CD4-positive, alpha-beta T cell treated with Interleukin-10 for 1 hour (primary cell): ENCODE measurements at places on chromosomes 6 and 20.
A peak's percentile ranks its signal among the peaks of the same experiment; 100 is the strongest.

GRCh38 chr20:21183722-21184121, 57.8 kb downstream of the KIZ start:
- no peak for DNase-seq

DNA sequence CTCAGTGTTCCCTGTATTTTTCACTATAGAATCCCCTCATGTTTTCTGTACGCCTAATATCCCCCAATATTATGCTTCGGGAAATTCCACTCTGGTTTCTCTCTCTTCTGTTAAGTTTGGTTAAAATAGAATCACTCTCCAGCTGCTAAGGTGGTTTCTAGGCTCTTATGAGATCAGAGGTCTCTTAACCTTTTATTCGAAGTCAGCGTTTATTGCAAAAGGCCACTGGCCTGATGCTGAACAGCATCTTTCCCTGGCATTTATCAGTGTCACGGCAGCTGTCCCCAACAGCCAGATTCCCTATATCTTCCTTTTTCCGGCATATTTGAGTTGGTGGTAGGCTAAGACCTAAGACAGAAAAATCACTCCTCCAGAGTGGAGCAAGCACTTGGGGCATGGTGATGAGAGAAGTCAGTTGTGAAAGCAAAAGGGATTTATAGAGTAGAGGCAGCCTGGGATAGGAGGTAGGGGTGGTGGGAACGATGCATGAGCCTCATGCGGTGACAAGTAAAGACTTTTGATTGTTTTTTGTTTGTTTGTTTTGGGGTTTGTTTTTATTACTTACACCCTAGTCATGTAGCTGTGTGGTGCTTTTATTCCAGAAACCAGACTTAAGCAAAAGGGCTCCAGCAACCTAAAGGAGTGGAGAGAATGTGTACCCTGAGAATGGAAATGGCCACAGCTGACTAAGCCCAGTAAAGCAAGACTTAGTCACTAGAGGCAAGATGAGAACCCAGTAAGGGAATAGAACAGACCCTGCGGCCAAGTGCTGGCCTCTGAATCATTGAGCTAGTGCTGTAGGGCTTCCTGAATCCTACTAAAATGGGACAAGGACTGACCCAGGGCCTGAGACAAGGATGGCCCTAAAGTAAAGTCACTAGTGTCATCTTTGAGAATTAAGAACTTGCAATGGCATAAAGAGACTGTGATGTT, 233.0 kb upstream of the PRND start:
- no peak for DNase-seq

GRCh38 chr6:39130691-39131090, 15.7 kb upstream of the SAYSD1 start:
- no peak for DNase-seq

DNA sequence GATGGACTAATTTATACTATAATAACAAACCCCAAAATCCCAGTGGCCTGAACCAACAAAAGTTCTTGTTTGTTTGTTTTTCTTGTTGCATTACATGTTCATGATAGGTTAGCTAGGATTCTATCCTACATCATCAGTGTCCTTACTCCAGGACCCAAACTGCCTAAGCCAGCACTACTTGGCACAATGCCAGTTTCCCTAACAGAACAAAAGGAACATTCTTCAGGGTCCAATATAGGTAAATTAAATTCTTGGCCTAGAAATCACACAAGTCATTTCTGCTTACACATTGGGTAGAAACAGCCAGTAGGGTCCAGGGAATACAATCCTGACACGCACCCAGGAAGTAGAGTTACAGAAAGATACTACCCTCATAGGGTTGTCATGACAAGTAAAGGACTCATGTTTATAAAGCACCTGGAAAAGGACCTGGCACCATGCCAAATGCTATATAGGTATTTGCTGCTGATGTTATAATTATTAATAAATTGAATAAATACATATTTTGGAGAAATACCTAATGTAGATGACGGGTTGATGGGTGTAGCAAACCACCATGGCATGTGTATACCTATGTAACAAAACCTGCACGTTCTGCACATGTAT, 38.8 kb downstream of the RCAN2 start:
- no peak for DNase-seq

DNA sequence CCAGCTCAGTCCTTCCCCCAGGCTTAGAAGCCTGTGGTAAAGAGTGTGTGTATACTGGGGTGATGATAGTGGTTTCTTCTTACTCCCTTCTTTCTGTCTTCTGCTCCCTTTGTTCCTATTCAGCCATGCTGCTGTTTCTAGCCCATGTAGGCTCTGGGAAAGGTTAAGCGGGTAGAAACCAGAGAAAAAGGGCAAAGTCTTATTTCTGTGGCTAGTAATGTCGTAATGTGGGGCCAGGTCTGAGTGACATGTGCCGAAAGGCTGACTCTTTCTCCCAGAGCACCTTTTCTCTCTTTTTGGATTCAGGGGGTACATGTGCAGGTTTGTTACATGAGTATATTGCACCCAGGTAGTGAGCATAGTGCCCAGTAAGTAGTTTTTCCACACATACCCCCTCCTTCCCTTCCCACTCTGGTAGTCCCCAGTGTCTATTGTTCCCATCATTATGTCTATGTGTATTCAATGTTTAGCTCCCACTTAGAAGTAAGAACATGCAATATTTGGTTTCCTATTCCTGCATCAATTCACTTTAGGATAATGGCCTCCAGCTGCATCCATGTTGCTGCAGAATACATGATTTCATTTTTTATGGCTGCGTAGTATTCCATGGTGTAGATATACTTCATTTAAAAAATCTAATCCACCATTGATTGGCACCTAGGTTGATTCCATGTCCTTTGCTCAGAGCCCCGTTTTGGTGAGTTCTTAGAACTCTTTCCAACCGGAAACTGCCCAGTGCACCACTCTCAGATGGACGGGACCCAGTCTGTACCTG, 74.3 kb downstream of the EFHC1 start:
- DNase-seq = no peak

DNA sequence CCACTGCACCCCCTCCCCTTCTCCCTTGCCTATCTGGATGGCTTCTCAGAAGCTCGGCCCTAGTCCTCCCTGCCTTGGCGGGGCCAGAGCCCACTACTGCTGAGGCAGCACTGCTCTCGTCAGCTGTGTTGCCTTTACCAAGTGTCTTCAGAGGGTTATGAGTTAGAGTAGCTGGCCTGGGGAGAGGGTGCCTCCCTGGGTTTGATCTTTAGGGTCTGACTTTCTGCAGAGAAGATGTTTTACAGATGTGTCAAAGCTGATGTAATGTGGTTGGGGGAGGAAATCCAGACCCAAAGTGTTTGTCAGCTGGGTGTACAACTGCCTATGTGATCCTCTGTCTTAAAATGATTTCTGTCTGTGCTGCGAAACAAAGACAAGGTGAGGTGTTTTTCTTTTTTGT, 30.4 kb upstream of the PI16 start:
- DNase-seq = no peak

- DNase-seq = peak; percentile 13
Observed at GRCh38 chr6:138986578-138986977, 1.5 kb downstream of the REPS1 start.

GRCh38 chr6:135269481-135269891, 88.4 kb downstream of the MYB start:
- DNase-seq = no peak

GRCh38 chr6:139474145-139475108, 100.0 kb upstream of the CITED2 start:
- no peak for DNase-seq

DNA sequence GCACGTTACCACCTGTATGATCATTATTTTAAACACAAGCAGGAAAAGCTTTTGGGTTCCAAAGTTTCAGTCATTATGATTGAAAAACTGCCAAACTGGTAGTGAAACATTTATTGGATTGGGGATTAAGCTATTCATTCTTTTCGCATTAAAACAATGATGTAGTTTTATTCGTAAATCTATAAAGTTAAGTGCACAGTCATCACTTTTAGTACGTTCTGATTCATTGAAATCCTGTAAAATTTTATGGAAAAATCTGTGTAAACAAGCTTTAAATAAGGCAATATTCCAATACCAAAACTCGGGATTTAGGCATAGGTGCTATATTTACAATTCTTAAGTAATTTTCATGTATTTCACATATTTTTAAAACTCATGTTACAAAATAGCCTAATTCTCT, 379.9 kb downstream of the PLCB1 start:
- no peak for DNase-seq

DNA sequence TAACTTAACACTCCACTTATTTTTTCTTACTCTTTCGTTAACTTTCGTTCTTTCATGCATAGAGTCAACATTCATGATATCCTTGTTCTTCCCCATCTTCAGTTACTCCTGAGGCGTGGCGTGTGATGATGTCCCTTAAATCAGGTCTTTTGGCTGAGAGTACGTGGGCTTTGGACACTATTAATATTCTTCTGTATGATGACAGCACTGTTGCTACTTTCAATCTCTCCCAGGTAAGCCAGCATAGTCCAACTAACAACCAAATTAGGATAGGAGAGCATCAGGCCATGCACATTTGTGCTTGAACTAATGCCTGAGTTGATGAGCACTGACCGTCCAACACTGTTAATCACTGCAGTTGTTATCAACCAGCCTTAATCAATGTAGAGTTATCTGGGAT, 119.6 kb downstream of the TMEM242 start:
- DNase-seq = no peak
